A549 treated with Mapracorat at 1 μM for 4 hours (cell line): ENCODE measurements at places on chromosomes 3 and 15. TPM values are rescaled to one million over a fixed set of nuclear protein-coding genes. Genes with fewer than 3 reads are reported as not detected.

FBXO40 gene
- not detected in 5 replicates for total RNA-seq

CLDN1 gene
- 17.0 to 22.6 TPM (median 19.0 TPM) in 5 replicates for total RNA-seq

ZPLD1 gene
- total RNA-seq = not detected in 5 replicates

PARP15 gene
- not detected in 5 replicates for total RNA-seq

CRYGS gene
- 0.80 to 0.95 TPM (median 0.83 TPM) in 5 replicates for total RNA-seq

PCBP4 gene
- total RNA-seq = 11.3 to 15.3 TPM (median 13.9 TPM) in 5 replicates

DNAJC13 gene
- total RNA-seq = 9.6 to 12.8 TPM (median 12.5 TPM) in 5 replicates

NOX5 gene
- total RNA-seq = 0.21 to 0.43 TPM (median 0.30 TPM) in 5 replicates

SLCO2A1 gene
- total RNA-seq = 0.02 to 0.44 TPM (median 0.15 TPM) in 5 replicates

CYP1A1 gene
- 1.2 to 2.2 TPM (median 1.6 TPM) in 5 replicates for total RNA-seq

KIF23 gene
- 70.6 to 99.0 TPM (median 79.8 TPM) in 5 replicates for total RNA-seq

MYD88 gene
- 22.1 to 25.2 TPM (median 23.1 TPM) in 5 replicates for total RNA-seq

DZIP1L gene
- total RNA-seq = 9.2 to 10.9 TPM (median 10.0 TPM) in 5 replicates

KIF7 gene
- 3.2 to 5.0 TPM (median 4.4 TPM) in 5 replicates for total RNA-seq

GPR149 gene
- not detected in 5 replicates for total RNA-seq

SERPINI2 gene
- not detected in 5 replicates for total RNA-seq

GRK7 gene
- total RNA-seq = not detected in 5 replicates

USP8 gene
- 32.1 to 43.8 TPM (median 41.8 TPM) in 5 replicates for total RNA-seq

GOLGA8J gene
- total RNA-seq = 0.12 to 0.17 TPM in 2 of 5 replicates, not detected in the others

CLK3 gene
- total RNA-seq = 26.5 to 45.1 TPM (median 34.8 TPM) in 5 replicates

STX19 gene
- total RNA-seq = not detected in 5 replicates

GP9 gene
- not detected in 5 replicates for total RNA-seq

LAMB2 gene
- total RNA-seq = 82.0 to 115 TPM (median 113 TPM) in 5 replicates

C2CD4A gene
- 0.06 to 0.27 TPM (median 0.16 TPM) in 5 replicates for total RNA-seq

KLHL40 gene
- not detected in 5 replicates for total RNA-seq

PAQR9 gene
- 2.2 to 3.0 TPM (median 2.6 TPM) in 5 replicates for total RNA-seq

DAZL gene
- not detected in 5 replicates for total RNA-seq

ADAMTSL3 gene
- total RNA-seq = 0.19 to 0.67 TPM (median 0.35 TPM) in 5 replicates

C2CD4B gene
- 0.14 to 0.41 TPM (median 0.19 TPM) in 5 replicates for total RNA-seq
